ENCODE measurements at places on chromosomes 1 and 21.
A peak's percentile ranks its signal among the peaks of the same experiment; 100 is the strongest.

DNA sequence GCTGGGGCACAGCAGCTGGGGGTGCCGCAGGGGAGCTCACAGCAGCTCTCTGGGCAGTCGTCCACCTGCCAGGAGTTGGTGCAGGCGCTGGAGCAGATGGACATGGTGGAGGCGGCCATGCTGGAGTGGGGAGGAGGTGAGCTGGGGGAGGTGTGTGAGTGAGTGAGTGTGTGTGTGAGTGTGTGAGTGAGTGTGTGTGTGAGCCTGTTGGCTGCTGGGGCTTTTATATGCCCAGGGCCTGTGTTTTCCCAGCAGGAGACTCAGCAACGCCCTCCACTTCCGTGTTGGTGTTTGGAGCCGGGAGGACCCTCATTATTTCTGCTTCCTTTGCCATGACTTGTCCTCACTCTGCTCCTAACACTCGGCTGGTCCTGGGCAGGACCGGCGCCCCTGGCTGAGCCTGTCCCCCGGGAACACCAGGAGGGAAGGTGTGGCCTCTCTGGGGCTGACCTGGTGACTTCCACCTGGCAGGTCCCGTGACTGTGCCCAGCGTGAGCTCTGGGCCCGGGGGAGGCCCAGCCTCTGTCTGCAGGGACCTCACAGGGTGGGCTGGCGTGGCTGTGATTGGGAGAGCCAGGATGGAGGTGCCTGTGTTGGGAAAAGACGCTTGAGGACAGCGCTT lies at the start of gene KRTAP10-2:
TSS of gene KRTAP10-2 (minus strand) at position 166 of the 622 bp plus-strand sequence. CDS start at position 119, 47 bp downstream.
- peak; percentile 83 for DNase-seq

DNA sequence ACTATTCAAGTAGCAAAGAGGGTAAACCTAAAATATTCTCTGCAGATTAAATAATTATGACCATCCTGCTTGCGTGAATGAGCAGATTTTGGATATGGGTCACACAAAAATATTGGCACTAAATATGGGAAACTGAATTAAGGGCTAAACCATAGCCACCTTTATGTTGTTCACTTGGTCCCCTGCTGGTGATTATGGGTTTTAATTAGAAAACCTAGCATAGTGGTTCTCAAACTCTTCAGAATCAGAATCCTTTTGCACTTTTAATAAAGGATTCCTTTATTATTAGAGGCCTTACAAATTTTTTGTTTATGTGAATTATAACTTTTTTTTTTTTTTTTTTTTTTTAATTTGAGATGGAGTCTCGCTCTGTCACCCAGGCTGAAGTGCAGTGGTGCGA lies 38.5 kb upstream of the ZNHIT6 start:
- DNase-seq: no peak

GRCh38 chr1:247111700-247112478 lies 7.7 kb upstream of the ZNF669 start:
- DNase-seq: no peak

GRCh38 chr1:25451908-25452307 lies 21.2 kb downstream of the MACO1 start:
- no peak for DNase-seq

GRCh38 chr1:220170836-220171526 lies 77.0 kb downstream of the IARS2 start:
- no peak for DNase-seq

DNA sequence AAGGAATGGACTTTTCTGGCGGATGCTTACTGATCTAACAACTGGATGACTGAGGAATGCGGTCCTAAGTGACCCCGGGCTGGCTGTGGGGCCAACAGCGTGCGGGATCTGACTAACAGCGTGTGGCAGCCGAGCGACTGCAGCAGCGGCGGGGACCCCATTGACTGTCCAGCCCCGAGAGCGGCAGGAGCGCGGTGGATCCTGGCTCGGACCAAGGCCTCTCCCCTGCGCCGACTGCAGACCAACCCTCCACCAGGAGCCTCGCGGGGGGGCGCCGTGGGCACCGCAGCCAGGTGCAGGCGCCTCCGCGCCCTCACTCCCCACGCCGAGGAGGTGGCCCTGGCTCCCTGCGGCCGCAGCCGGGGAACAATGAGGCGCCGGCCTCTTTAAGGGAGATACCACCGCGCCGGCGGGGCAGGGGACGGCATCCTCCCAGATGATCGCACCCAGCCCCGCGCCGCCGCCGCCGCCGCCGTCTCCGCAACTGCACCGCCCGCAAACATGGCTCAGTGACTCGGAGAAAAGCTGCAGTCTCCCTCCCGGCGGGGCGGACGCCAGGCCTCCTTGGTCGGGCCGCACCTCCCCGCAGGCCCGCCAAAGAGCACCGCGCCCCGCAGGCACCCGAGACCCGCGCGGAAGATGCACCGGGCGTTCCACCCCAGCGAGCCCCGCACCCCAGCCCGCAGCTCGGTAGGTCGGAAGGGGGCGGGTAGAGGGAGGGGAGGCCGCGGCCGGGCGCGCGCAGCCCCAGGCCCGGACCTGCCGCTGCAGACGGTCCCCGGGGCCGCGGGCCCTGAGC lies 694 bp upstream of the PDIK1L start:
- peak; percentile 91 for DNase-seq

- no peak for DNase-seq
Observed at GRCh38 chr21:36282568-36283230, 37.3 kb upstream of the MORC3 start.

DNA sequence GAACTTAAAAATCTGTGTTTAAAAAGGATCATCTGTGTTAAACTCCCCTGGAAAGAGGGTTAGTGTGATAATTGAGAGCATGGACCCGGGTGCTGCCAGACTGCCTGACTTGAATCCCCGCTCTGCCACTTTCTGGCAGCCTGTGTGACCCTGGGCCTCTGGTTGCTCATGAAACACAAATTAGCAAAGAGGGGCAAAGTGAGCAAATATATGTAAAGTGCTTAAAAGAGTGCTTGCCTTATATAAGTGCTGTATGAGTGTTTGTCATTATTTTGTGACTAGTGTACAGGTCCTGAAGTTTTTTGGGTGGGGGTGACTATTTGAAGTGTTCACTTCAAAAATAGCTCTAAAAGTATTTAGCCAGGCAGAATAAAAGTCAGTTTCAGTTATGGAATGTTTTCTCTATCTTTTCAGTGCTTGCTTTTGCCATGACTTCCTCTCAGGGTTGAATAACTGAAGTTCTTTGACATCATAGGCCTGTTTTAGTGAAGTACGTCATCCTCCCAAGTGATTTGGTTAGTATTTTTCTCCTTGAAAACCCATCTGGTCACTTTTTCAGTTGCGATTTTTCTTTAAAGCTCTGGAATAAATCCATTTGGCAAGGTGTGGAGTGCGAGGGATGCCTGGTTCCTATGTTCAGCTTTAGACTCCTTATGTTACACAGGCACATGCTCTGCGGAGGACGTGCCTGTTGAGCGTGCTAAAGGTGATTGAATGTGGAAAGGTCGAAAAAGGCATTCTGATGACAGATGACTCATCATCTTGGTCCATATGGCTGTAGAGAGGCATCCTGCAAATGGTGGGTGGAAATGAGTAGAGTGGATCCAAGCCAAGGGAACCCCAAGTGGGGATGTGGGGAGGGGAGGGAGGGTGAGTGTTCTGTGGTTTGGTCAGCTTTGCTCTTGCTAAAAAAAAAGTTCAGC lies 47.8 kb downstream of the AK4 start:
- no peak for DNase-seq

DNA sequence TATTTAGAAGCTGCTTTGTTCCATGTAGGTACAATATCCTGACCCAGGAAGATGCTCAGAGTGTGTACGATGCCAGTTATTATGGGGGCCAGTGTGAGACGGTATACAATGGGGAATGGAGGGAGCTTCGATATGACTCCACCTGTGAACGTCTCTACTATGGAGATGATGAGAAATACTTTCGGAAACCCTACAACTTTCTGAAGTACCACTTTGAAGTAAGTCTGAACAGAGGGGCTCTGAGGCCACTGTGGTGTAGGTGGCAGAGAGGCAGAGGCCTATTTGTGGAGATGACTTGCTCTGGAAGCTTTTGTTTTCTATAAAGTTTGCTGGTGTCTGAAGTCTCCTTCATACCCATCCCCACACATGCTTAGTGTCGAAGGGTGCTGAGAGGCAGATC lies 26.8 kb downstream of the C8A start:
- no peak for DNase-seq

DNA sequence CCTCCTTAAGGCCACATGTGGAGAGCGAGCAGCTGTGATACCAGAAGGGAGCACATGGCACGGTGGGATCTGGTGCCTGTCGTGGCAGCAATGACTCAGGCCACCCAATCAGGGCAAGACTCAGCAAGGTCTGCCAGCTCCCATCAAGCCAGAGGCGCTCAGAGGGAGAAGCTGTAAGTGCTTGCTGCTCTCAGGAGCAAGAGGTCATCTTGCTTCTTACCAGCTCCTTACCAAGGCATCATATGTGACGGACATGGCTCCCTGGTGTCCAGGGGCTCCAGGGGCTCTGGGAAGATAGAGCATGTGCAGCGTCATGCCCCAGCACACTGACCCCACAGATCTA lies 72.9 kb downstream of the ITPKB start:
- DNase-seq: no peak

DNA sequence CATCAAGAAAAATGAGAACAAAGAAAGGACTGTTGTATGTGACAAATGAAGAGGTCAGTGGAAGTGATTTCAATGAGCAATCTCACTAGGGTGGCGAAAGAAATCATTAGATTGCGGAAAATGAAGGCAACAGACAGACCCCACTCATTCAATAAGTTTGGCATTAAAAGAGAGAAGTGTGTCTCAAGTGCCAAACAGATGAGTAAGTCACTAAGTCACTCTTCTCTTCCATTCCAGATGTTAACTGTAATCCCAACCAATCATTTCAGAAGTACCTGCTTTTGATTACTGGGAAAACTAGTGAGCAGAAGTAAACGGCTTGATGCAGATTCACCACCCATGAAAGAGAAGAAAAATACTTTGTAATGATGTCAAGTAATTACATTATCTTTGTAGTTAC lies 144.3 kb upstream of the PRMT6 start:
- no peak for DNase-seq

GRCh38 chr1:118894836-118895235 lies 93.3 kb downstream of the TBX15 start:
- DNase-seq: no peak

GRCh38 chr1:43622901-43623780 lies 26.8 kb upstream of the KDM4A start:
- DNase-seq: no peak

DNA sequence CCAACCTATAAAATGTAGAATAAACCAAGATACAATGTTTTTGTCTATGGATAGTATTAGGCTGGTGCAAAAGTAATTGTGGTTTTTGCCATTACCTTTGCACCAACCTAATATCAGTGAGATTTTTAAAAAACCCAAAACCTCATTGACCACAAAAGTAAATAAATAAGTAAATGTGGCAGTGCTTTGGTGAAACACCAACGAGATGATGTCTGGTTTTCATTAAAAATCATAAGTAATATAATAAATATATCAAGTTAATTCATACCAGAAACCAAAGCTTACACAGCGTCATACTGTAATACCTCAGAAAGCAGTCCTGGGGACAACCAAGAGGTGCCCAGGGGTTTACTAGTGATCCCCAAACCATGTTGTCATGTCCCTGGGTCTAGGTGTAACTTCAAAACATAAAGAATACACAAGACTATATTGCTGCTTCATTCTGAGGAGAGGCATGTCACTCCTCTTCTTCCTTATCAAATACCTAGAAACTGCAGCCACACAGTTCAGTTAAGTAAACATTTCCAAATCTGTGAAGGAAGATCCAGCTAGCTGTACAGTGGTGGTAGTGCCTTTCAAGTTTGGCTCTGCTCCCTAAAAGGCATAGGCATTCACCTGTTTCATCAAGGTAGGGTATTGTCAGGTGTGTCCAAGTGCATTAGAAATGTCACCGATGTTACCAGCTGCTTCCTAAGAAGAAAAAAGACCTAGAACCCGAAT lies 51.6 kb upstream of the ZC3H11B start:
- no peak for DNase-seq

- no peak for DNase-seq
Observed at GRCh38 chr1:214847071-214847810, 235.3 kb upstream of the KCNK2 start.

DNA sequence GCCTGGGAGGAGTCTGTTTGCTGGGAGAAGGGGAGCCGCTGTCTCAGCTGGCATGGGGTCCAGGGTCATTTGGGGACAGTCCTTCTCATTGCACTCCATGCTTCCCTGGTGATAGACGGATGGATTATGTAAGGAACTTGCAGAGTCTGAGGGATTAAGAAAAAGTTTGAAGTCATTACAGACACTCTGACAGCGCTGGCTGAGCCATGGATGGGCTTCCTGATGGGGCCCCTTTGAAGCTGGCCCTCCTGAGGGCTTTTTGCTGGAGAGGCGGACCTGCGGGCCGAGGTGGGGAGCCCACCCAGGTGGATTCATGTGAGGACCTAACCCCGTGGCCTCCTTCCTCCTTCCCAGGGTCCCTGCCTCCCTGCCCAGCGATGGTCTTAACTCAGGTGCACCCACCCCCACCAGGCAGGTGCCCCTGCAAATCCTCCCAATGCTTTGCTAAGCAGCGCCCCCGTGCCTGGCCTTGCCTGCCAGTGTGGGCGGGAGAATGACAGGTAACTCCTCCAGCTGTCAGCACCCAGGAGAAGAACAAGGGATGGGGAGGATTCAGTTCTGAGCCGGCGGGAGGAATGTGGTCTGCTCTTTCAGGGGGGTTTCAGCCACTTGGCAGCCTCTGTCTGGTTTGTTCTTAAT lies 24.2 kb upstream of the C1orf174 start:
- DNase-seq: no peak
